Activated naive CD8-positive, alpha-beta T cell treated with anti-CD3 and anti-CD28 coated beads for 36 hours (primary cell): ENCODE measurements at places on chromosomes 7 and 10.

DNA sequence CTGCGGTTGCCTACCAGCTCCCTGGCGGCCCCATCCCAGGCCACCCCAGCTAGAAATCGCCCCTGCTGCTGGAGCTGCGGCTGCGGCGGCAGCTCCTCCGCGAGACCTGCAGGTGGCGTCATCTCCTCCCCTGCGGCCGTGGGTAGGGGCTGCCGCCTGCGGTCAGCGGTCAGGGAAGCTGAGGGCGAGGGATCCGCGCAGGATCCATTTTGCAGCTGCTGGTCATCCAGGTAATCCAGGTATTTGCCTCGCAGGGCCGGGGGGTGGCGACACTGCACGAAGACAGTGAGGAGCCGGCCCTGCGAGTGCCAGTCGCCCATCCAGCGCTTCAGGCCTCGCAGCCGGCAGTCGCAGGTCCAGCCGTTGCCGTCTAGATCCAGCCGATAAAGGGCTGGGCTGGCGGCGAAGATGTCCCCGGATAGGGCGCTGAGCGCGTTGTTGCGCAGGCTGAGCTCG is 1.5 kb downstream of the TRIL start:
- DNase-seq = peak; percentile 19
- H3K36me3 ChIP-seq = no peaks in the 10 kb centered on the region
- H3K4me3 ChIP-seq = no peak overlapping the region
- no peak overlapping the region for H3K27ac ChIP-seq
- H3K27me3 ChIP-seq = peaks cover 79% of the 10 kb centered on the region

DNA sequence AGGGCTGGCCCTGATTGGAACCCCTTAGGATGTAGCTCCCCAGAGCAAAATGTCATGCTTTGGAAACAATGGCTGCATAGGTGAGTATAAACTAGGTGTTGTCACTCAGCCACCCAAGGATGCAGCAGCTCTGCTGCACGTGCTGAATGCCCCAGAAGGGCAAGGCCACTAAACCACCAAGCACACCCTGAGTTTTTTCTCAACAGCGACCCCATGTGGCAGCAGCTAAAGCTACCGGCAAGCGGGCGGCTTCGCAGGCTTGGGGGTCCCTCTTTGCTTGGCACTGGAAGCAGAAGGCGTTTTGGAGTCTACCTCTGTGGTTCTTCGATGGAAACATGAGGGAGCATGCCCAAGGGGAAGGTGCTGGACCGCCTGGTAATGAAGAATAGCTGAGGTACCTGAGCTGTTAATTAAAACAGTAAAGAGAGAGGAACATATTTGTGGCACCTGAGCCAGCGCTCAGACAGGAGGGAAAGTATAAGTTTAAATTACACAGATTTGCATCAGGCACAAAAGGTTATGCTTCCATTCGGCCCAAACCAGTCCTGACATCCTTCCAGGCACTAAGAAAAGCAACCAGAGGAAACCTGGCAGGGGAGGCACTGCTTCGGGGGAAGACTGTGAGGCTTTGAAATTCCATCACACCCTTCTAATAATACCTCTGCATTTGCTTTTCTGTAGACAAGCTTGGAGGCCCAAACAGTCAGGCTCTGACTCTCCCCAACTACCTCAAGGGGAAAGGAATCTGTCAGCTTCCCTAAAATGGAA is 152.1 kb downstream of the GFRA1 start:
- H3K4me1 ChIP-seq = no peaks in the 10 kb centered on the region
- H3K27me3 ChIP-seq = no peaks in the 10 kb centered on the region
- no peak for DNase-seq
- no peak overlapping the region for H3K27ac ChIP-seq
- no peaks in the 10 kb centered on the region for H3K36me3 ChIP-seq
- H3K4me3 ChIP-seq = no peak overlapping the region

GRCh38 chr10:110912374-110912773 is 6.6 kb downstream of the BBIP1 start:
- DNase-seq = no peak
- H3K27me3 ChIP-seq = no peaks in the 10 kb centered on the region
- H3K4me1 ChIP-seq = peaks cover 18% of the 10 kb centered on the region

DNA sequence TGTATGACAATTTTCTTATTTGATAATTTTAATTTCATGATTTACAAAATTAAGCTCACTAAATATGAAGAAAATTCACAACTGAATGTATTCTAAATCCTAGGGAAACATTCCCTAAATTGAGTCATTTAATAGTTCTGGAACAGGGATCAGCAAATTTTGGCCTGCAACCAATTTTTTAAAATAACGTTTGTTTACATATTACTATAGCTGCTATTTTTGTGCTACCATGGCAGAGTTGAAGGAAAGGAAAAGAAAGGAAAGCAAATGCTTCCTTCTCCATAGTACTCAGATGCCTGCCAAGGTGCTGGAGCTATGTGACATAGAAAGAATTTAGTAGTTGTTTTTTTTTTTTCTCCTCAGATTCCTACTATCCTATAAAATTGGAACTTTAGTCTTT is 1307.7 kb upstream of the LRRTM3 start:
- H3K4me3 ChIP-seq = no peak overlapping the region
- no peak for DNase-seq
- no peak overlapping the region for H3K27ac ChIP-seq
- H3K36me3 ChIP-seq = no peaks in the 10 kb centered on the region
- no peaks in the 10 kb centered on the region for H3K4me1 ChIP-seq

DNA sequence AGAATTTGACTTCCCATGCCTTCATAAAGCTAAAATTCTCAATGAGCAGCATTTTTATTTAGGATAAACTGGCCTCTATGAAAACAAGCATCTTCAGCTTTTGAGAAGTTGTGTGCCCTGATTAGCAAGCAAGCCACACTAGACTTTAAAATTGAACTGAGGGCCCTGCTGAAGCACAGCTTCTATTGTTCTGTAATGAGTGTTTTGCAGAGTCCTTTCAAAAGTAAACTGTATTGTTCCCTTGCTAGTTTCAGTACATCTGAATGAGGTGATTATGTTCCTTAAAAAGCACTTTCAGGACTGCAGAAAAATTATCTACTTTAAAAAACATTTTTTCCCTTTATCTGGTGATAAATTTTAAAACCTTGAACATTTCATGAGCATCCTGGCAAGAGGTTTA is 113.3 kb upstream of the PRPS1L1 start:
- no peaks in the 10 kb centered on the region for H3K4me1 ChIP-seq
- H3K27ac ChIP-seq = no peak overlapping the region
- no peaks in the 10 kb centered on the region for H3K27me3 ChIP-seq
- no peak for DNase-seq

DNA sequence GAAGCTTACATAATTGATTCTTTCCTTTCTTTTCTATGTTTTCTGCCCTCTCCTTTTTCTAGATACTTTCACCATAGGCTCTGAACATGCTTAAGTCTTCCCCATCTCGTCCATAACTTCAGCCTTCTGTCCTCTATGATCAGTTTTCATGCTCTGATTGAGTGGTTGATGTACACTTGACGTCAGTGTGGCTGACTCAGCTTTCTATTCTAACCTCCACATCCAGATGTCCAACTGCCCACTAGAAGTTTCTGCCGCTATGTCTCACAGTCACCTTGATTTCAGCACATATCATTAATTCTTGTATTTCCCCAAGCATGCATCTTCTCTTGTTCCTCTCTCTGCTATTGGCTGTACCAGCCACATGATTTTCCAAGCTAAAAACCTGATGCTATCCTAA is 15.0 kb downstream of the CDK14 start:
- H3K36me3 ChIP-seq = no peaks in the 10 kb centered on the region
- H3K4me1 ChIP-seq = peaks cover 10% of the 10 kb centered on the region
- no peak overlapping the region for H3K27ac ChIP-seq
- no peak for DNase-seq
- peaks cover 30% of the 10 kb centered on the region for H3K27me3 ChIP-seq

DNA sequence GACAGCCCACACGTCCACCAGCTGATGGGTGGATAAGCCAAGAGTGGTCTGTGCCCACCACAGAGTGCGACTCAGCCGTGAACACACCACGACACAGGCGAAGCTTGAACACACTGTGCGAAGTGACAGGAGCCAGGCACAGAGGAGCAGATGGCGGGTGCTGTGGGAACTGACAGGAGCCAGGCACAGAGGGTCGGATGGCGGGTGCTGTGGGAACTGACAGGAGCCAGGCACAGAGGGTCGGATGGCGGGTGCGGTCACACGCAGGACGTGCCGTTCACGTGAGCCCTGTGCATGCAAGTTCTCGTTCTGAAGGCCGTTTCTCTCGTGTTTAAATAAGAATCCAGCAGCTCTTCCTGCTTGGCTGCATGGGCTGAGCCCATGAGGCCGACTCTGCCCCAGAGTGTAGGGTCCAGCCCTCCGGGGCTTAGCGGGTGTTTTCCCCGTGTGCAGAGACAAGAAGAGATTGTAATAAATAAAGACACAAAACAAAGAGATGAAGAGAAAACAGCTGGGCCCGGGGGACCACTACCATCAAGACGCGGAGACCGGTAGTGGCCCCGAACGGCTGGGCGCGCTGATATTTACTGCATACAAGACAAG is 5.9 kb upstream of the ADAP1 start:
- H3K4me3 ChIP-seq = no peak overlapping the region
- peaks cover 13% of the 10 kb centered on the region for H3K4me1 ChIP-seq
- H3K27ac ChIP-seq = no peak overlapping the region
- H3K27me3 ChIP-seq = peaks cover 9% of the 10 kb centered on the region

DNA sequence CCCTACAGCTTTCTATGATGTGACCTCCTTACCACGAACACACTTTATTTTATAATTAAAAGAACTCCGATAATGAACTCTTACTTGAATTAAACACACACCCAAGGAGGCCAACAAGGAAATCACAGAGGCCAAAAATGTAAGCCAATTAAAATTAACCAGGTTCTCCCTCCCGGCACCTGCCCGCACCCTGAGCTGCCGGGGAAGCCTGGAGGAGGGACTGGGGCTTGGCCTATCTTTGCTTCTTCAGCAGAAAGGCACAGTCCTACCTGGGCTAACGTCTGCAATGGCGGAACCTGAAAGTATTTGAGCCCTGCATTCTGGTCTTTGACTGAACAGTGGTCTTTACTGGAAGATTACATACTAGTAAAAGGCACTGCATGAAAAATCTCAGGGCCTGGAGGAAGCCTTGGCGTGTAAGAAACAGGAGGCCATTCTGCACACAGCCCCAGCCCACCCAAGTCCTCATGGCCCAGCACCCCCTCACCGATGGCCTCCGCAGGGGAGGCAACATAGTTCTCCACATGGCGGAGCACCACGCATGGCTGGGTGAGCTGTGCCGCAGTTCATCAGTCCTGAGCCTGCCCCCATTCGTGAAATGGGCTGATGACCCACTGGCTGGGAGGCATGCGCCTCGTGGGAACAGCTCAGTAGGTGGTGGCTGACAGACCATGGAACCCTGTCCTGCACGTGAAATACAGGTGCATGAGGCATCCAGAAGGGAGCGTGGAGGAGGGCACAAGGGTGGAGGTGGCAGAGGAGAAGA is 173.8 kb downstream of the PARD3 start:
- no peak overlapping the region for H3K27ac ChIP-seq
- no peak for DNase-seq
- peaks cover 8% of the 10 kb centered on the region for H3K27me3 ChIP-seq
- H3K4me3 ChIP-seq = no peak overlapping the region
